ENCODE measurements at places on chromosomes 1 and 21.

DNA sequence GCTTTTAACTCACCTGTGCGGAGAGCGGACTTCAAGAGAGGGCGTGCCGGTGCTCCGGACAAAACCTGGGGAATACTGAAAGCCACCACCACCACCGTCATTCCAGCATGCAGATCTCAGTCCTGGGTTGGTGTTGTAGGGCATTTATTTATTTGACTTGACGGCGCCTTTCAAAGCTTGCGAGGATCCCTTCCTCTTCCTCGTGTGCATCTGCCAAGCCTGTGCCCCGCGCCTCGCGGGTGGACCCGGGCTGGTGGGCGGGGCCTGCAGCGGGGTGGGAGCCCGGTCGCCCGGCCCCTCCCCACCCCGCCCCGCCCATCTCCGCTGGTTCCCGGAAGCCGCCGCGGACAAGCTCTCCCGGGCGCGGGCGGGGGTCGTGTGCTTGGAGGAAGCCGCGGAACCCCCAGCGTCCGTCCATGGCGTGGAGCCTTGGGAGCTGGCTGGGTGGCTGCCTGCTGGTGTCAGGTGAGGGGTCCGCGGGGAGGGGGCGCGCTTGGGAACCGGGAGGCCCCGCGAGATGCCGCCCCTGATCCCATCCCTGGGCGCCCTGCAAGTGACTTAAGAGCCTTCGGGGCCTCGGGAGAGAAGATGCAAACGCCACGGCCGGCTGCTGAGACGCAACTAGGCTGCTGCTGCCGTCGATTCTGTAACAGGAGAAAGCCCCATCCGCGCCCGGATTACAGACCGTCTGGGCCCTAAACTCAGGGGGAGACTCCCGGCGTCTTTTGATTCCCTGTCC, at the start of gene IL10RB:
Gene IL10RB, plus strand, starts transcription at position 318 of the 739 bp plus-strand sequence. Its CDS starts 99 bp downstream, at position 417.
- H3K27ac ChIP-seq: peak within 1 kb of the TSS; percentile 88
- H3K4me1 ChIP-seq: peaks cover 44% of the 10 kb centered on the region
- H3K36me3 ChIP-seq: peaks cover 38% of the 10 kb centered on the region
- peak; percentile 88 for DNase-seq
- H3K4me3 ChIP-seq: peak within 1 kb of the TSS; percentile 97
- H3K27me3 ChIP-seq: no peaks in the 10 kb centered on the region

- H3K4me1 ChIP-seq: peaks cover 18% of the 10 kb centered on the region
- DNase-seq: no peak
- H3K27ac ChIP-seq: no peak overlapping the region
- H3K36me3 ChIP-seq: peaks cover 8% of the 10 kb centered on the region
- H3K4me3 ChIP-seq: no peak overlapping the region
Observed at GRCh38 chr21:31714741-31715365, 17.1 kb downstream of the SCAF4 start.

GRCh38 chr1:223135176-223135942, 7.7 kb downstream of the TLR5 start:
- H3K4me3 ChIP-seq: no peak overlapping the region
- peaks cover 3% of the 10 kb centered on the region for H3K4me1 ChIP-seq
- H3K36me3 ChIP-seq: no peaks in the 10 kb centered on the region
- H3K27ac ChIP-seq: no peak overlapping the region

GRCh38 chr1:184610876-184611595, 143.6 kb downstream of the EDEM3 start:
- no peaks in the 10 kb centered on the region for H3K36me3 ChIP-seq
- H3K27me3 ChIP-seq: peaks cover 2% of the 10 kb centered on the region
- H3K27ac ChIP-seq: no peak overlapping the region
- no peaks in the 10 kb centered on the region for H3K4me1 ChIP-seq
- no peak overlapping the region for H3K4me3 ChIP-seq
- DNase-seq: no peak

- H3K4me1 ChIP-seq: no peaks in the 10 kb centered on the region
- no peak for DNase-seq
- H3K27me3 ChIP-seq: peaks cover 4% of the 10 kb centered on the region
Observed at GRCh38 chr1:84289169-84289785, 12.2 kb upstream of the SAMD13 start.

- no peak overlapping the region for H3K27ac ChIP-seq
- H3K36me3 ChIP-seq: peaks cover 6% of the 10 kb centered on the region
- peaks cover 7% of the 10 kb centered on the region for H3K27me3 ChIP-seq
Observed at GRCh38 chr21:44613386-44614155, 1.7 kb downstream of the KRTAP10-8 start.

DNA sequence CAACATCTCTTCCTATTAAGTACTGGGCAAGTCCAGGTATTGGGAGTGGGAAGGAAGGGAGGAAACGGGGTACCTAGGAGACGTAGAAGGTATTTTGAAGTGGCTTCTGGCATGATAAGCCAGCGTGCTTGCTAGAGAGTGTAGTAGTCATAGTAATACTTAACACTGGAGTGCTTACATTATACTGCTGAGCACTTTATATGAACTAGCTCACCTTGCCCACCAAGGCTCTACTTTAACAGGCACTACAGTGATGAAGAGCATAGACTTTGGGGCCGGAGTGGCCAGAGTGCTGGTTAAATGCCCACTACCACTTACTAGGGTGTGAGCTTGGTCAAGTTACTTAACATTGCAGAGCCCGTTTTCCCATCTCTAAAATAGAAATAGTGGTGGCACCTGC, 61.7 kb downstream of the ACP6 start:
- DNase-seq: no peak
- no peak overlapping the region for H3K27ac ChIP-seq
- H3K4me1 ChIP-seq: peaks cover 10% of the 10 kb centered on the region
- H3K36me3 ChIP-seq: peaks cover 45% of the 10 kb centered on the region

- H3K4me1 ChIP-seq: no peaks in the 10 kb centered on the region
- no peak overlapping the region for H3K4me3 ChIP-seq
- DNase-seq: no peak
- peaks cover 10% of the 10 kb centered on the region for H3K27me3 ChIP-seq
- H3K27ac ChIP-seq: no peak overlapping the region
Observed at GRCh38 chr1:232676307-232676706, 46.4 kb upstream of the SIPA1L2 start.
